ENCODE measurements at places on chromosomes 1 and 21. TPM values are rescaled to one million over a fixed set of nuclear protein-coding genes. Genes with fewer than 3 reads are reported as not detected.

DNA sequence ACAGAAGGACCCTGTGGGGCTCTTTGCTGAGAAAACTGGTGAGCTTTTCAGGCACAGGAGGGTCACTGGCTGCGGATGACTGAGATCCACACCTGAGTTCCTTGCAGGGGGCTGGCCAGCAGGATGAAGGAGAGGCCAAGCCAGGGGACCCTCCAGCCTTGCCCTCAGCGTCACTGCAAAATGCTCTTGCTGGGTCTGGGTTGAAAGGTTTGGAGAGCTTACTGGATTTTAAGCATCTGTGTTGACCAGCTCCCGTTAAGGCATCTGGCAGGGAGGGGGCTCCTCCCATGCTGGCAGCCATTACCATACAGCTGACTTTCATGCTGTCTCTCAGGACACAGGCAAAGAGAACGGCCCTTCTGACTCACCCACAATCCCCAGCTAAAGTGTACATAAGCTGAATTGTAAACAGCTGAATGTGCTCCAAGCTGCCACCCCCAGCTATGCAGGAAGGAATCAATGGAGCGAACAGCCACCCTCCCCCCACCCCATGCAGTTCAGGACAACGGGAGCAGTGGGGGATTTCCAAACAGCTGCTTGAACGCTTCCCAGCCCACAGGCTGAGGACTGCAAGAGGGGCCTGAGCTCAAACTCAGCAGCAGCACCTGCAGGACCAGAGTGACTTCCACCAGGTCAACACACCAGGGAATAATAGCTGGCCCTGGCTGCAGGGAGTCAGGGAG is 21.3 kb upstream of the A3GALT2 start:
- peak; percentile 93 for DNase-seq

Gene VANGL2
- total RNA-seq = 0.21 TPM

GRCh38 chr1:198499588-198499987 is 40.9 kb downstream of the ATP6V1G3 start:
- peak; percentile 44 for DNase-seq

DNA sequence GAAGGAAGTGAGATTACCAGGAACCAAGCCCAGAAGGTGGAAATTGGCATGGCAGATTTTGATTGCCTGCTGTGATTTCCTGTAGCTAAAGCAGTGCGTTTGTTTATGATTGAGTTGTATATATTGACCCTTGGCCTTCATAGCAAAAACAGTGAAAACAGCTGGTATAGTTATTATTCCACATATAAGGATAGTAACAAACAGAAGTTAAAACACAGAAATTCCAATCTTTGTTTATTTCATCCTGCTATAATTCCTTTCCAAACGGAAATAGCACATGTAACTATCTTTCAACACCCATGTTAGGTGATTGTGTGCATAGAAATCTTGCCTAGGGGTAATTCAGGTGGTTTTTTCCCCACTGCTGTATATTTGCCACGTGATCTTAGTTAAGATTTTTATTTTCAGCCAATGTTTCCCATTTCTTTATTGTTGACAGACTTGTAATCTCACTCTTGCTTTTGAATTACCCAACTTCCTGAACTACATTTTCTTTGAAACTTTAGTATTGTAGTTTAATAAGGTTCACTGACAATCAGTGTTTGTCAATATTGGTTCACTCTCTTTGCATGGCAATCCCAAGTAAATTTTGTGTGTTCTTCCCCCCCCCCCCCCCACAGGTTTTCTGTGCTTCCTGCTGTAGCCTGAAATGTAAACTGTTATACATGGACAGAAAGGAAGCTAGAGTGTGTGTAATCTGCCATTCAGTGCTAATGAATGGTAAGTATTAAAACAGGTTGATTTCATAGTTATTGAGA is 102.7 kb downstream of the CC2D1B start:
- DNase-seq = no peak

Gene RXFP4
- total RNA-seq = not detected

DNA sequence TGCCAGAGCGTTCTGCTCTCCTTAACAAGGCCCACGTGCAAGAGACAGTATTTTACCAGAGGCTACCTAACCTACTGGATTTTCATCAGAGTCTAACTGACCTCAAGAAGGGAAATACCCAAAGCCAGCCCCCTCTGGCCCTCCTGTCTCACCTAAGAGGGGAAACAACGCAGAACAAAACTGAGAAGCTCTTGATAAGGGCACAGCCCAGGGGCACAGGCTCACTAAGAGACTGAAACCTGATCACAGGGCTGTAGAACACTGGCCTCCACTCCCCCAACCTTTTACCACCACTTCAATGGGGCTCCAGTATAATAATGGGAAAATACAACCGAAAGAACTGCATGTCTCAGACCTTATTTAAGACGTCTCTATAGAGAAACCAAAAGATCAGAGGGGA is 449.5 kb upstream of the CAMK1G start:
- DNase-seq = no peak

DNA sequence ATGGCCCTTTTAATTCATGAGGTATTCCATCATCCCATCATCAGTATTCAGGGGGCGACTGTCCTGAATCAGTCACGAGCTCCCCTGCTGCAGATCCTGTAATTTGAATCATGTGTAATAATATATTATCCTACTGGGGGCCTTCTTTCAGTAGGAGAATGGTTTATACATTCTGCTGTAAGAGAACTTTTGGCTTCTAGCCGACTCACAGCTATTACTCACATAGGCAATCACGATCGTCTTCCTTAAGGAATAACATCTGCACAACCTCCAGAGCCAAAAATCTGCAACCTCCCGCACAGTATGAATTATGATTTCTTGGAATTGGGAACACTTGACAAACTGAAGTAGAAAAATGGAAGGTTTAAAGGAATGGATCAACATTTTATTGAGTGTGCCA is 343.0 kb downstream of the USP25 start:
- no peak for DNase-seq

- DNase-seq = no peak
These were observed 24.8 kb downstream of the HSD3B1 start for GRCh38 chr1:119531606-119532323.

Gene SLC25A33
- 10.2 TPM for total RNA-seq

Gene TGFBR3
- 2.5 TPM for total RNA-seq

DNA sequence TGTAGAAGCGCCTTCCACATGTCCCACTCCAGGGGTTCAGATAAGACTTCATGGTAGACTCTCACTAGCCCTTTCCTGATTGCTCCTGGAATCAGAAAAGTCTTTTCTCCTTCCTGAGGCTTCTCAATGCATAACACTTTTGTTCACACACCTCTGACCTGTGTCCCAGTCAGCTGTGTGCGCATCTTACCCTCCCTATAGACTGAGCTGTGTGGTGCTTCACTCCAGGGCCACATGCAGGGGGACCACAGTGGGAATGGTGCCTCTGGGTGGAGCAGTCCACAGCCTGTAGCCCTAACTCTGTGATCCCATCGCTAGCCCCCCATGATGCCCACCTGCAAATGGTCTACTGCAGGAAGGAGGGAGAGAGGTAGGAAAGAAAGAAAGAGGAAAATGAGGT is 84.0 kb upstream of the TLR5 start:
- DNase-seq = no peak

- no peak for DNase-seq
These were observed 29.4 kb downstream of the MIER1 start for GRCh38 chr1:66954208-66954607.

DNA sequence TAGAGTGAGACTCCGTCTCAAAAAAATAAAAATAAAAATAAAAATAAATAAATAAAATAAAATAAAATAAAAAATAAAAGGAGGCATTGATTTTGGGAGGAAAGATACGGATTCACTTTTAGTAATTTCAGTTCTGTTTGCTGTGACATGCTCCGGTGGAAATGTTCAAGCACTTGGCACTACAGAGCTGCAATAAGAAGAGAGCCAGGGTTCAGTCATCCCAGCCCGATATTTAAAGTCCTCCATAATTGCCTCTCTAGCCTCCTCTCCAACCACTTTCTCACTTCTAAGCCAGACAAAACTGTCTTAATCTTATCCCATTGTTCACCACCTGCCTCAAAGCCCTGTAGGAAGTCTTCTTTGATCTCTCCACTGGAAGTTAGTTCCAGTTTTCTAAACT is 55.0 kb upstream of the MACF1 start:
- no peak for DNase-seq

DNA sequence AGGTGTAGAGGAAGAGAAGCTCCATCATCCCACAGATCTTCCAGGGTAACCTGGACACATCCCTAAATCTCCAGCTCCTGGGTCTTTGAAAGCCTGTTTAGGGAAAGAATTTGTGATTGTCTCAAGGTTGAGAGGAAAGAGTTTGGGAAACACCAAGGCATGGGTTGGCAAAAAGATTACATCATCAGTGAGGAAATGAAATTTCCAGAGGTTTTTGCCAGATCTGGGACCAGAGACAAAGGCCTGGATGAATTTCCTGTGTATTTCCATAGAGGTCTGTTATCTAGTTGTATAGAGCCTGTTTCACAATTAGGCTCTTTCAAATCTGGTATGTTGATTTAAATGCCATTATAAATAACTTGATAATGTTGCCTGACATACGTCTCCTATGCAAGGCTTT is 82.3 kb downstream of the GPR89B start:
- DNase-seq = no peak

Gene AIRE
- total RNA-seq = 9.7 TPM

- DNase-seq = peak; percentile 50
These were observed 287.5 kb downstream of the PTGER3 start for GRCh38 chr1:70760154-70760553.

GRCh38 chr1:22753481-22753971 is 42.9 kb downstream of the EPHB2 start:
- no peak for DNase-seq

DNA sequence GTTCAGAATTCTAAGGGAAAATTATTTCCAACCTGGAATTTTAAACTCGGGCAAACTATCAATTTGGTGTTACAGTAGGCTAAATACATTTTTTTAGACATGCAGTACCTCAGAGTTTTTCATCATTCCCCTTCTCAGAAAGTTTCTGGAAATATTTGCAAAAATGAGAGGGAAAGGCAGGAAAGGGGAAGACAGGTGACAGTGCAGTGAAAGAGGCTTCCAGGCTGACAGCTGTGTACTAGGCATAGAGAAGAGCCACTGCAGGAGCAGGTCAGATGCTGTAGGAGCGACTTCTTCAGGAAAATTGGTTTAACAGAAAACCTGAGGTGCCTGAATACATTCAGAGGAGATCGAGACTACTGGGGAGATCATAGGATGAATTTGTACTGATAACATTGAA is 19.9 kb downstream of the CERS2 start:
- DNase-seq = no peak

Gene RBM11
- total RNA-seq = not detected

DNA sequence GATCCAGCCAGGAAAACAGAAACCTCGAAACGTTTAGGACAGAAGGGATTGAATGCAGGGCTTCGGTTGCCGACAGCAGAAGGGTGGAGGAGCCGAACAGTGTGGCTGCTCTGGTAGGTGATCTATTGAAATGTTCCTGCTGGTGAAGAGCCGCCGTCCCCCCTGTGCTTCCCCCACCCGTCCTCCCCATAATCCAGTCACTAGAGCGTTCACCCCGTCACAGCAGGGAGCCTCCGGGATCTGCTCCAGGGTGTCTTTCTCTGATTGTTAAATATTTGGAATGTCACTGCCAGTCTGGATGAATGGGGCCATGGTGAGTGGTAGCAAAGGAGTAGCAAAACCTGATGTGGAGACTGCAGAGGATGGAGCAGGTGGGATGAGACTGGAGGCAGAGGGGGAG is 255.1 kb upstream of the CSF3R start:
- DNase-seq = no peak

Gene MSH4
- 0.27 TPM for total RNA-seq

- no peak for DNase-seq
These were observed 36.9 kb upstream of the TARBP1 start for GRCh38 chr1:234515821-234516241.

GRCh38 chr1:209527372-209527771 is 56.1 kb upstream of the CAMK1G start:
- peak; percentile 30 for DNase-seq

GRCh38 chr1:206933333-206933945 is 11.7 kb upstream of the FCMR start:
- DNase-seq = peak; percentile 28

Data from myocyte (in vitro differentiated cells).